ENCODE measurements at places on chromosomes 11 and 22.

DNA sequence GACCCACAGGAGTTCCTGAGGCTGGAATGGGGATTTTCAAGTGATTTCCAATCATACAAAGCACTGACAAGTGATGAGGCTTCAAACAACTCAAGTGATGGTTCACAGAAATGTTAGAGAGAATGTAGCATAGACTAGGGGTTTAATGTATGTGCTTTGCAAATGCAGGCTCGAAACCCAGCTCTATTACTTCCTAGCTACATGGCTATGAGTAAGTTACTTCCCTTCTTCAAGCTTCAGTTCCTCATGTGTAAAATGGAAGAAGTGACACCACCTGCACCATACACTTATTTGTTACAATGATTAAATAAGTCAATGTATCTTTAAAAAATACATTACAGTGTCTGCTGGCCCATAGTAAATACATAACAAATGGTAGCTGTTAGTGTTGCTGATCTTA is 139.8 kb downstream of the CCDC81 start:
- DNase-seq: no peak

- DNase-seq: no peak
Observed at GRCh38 chr11:59012398-59013265, 73.3 kb downstream of the GLYATL1 start.

GRCh38 chr11:124915541-124916369 is 3.3 kb upstream of the HEPN1 start:
- no peak for DNase-seq

DNA sequence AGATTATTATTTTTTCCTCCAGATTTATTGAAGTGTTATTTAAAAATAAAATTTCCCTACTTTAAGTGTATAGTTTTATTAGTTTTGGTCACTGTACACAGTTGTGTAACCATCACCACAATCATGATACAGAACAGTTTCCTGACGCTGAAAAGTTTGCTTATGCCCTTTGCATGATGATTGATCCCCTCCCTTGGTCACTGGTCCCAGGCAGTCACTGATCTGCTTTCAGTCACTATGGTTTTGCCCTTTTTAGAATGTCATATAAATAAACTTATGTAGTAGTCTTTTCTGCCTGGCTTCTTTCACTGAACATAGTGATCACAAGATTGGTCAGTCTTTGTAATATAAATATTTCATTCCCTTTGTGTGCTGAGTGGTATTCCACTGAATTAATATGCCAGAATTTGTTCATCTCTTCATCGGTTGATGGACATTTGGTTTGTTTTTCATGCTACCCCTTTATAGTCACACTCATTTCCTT is 140.6 kb downstream of the SWAP70 start:
- no peak for DNase-seq

GRCh38 chr11:4074266-4074665 is 20.3 kb upstream of the RRM1 start:
- DNase-seq: no peak

DNA sequence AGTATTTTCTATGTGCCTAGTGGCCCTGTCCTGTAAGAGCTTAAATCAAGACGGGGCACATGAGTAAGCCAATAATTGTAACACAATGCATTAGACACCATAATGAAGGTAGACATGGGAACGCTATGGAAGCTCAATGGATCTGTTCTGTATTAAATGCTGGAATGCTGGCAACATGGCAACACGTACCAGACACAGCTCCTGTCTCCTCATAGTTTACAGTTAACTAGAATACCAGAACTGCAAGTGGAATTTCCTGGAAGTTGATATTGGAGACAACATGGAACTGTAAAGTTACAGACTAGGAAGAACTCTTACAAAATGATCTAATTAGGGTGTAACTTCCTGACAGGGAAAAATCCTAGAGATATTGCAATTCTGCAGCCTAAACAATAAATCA is 12.4 kb downstream of the P4HA3 start:
- DNase-seq: no peak

DNA sequence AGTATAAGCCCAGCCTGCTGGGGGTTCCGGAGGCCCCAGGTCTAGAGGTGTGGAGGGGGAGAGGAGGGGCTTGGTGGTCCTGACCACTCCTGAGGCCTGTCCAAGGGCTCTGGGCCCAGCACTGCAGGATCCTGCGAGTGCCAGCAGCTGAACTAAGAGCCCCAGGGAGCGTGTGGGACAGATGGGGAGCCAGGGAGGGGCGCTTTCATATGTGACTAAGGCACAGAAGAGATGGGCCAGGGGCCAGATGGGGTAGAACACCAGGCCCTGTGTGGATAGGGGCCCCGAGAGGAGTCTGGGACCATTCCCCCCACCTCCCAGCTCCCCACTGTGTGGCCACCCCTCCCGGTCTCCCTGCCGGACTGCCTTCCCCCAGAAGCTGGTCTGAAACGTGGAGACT is 18.4 kb downstream of the MAFF start:
- DNase-seq: no peak

- DNase-seq: peak; percentile 13
Observed at GRCh38 chr11:73652046-73652730, 5.8 kb downstream of the PLEKHB1 start.

Measured in PC-3 (cell line).